ENCODE measurements at places on chromosomes 7 and 10.

- no peak for DNase-seq
These were observed 298.6 kb upstream of the MTPN start for GRCh38 chr7:136275794-136276193.

- DNase-seq = no peak
These were observed 50.5 kb downstream of the MALSU1 start for GRCh38 chr7:23349484-23350157.

- peak; percentile 38 for DNase-seq
These were observed 712.1 kb downstream of the PHTF2 start for GRCh38 chr7:78510580-78511188.

DNA sequence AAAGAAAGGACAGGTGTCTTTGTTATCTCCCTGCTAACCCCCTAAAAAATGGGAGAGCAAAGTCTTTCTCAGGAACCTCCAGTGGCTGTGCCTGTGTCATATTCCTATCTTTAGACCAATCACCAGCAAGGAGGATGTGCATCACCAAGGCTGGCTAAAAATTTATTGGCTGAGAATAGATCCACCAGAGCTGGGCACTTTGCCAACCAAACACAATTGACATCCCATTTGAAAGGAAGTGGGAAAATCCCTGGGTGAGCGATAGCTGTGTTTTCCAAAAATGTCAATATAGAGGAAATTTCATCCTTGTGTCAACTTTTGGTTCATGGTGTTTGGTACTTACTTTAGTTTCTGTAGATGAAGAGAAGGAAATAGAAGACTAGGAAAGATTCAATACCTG is 13.1 kb upstream of the GPR141 start:
- DNase-seq = no peak

DNA sequence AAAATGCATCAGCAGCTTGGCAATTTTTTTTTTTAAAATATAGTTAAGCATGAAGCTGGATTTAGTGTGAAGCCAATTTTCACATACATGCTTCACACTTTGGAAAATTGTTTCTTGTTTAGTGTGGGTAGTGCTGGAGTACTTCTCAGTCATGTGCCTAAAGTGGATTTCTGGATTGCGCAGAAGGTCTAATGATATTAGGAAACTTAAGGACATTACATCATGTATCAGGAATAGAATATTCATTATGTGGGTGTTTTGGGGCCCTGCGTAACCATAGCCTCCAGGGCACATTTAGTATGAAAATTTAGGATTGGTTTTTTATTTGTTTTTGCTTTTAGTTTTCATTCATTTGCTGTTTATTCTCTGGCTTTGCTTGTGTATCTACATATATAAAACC is 28.8 kb upstream of the BNIP3 start:
- DNase-seq = no peak

DNA sequence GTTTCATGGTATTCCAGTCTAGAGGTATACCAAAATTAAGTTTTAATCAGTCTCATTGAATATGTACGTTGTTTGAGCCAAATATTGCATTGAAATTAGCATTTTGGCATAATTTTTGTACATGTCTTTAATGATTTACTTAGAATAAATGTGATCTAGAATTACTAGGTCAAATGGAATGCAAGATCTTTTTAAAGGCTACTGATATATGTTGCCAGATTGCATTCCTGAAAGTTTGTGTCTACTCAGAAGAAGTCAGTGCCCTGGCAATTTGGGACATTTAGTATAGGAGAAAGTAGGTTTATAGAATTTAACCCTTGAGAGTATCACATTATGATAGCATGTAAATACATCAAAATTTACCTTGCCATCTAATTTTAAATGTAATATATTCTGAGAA is 32.4 kb downstream of the KMT2E start:
- no peak for DNase-seq

DNA sequence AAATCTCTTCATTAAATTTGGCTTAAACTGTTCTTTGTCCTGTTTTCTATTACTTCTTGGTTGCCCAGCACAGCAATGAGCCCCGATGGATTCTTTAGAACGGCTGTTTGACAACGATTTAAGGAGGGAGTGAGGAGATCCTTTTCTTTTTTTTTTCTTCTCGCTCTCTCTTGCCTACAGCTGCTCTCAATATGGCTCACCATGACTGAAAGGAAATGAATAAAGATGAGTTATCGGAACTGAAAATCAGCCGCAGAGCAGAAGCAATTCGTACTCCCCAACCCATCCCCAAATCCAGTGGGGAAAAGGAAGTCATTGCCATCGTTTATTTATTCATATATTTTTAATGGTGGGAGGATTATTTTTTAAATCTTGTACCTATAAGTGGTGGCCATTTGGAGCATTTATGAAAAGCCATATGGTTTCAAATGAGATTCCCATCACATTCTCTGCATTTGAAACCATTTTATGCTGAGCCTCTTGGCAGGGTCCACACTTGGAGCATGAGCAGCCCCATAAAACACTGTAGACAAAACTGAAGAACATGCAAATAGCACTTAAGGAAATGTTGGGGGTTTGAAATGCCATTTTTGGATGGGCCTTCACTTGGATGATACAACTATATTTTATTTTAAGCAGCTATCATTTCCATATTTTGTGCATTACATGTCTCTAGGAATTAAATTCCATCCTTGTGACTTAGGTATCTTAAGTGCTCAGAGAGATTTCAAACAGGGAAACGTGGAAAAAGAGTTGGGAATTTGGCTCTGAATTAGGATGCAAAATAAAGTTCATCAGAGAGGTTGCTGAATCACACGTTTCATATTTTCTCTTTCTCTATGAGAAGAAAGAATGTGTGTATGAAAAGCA is 107.7 kb upstream of the FZD1 start:
- DNase-seq = no peak

- no peak for DNase-seq
These were observed 30.7 kb downstream of the ELFN1 start for GRCh38 chr7:1700536-1701333.

GRCh38 chr7:74612015-74612829 is 45.3 kb upstream of the GTF2I start:
- DNase-seq = peak; percentile 31

DNA sequence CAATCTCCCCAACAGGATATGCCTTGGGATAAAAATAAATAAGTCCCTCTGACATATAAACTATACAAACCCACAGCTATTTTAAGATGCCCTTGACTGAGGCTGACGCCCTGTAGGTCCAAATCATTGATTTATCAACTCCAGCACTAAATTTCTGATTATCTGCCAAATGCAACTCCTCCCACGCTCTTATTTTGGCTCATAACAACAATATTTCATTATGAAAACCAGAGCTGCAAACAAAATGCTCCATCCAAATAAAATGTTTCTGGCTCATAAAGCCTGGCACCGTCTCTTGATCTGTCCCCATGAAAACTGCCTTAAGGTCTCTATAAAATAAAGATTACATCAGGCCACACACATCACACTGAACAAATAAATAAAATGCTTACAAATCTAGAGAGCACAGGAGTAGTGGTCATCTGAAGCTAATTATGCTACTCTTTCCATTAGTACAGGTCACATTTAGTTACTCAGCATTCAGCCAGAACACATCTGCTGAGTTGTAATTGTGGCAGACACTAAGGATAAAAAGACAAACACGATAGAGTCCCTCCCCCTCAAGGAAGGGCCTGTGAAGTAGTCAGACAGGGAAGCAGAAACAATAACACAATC is 28.8 kb downstream of the CACUL1 start:
- DNase-seq = no peak

DNA sequence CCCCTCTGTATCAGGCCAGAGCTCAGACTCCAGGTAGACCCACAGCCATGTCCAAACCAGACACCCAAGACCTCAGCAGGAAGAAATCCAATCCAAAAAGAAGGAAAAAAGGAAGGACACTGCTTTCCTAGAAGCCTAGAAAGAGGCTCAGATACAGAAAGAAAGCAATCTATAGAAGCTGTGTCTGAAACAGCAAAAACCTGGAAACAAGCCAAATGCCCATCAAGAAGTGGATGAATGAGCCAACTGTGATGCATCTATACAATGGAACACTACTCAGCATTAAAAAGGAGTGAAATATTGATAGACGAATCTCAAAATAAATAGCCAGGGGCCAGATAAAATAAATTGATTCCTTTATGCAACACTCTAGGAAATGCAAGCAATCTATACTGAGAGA is 31.6 kb downstream of the GRB10 start:
- no peak for DNase-seq

GRCh38 chr10:36602374-36602773 is 523.0 kb upstream of the ANKRD30A start:
- DNase-seq = no peak

DNA sequence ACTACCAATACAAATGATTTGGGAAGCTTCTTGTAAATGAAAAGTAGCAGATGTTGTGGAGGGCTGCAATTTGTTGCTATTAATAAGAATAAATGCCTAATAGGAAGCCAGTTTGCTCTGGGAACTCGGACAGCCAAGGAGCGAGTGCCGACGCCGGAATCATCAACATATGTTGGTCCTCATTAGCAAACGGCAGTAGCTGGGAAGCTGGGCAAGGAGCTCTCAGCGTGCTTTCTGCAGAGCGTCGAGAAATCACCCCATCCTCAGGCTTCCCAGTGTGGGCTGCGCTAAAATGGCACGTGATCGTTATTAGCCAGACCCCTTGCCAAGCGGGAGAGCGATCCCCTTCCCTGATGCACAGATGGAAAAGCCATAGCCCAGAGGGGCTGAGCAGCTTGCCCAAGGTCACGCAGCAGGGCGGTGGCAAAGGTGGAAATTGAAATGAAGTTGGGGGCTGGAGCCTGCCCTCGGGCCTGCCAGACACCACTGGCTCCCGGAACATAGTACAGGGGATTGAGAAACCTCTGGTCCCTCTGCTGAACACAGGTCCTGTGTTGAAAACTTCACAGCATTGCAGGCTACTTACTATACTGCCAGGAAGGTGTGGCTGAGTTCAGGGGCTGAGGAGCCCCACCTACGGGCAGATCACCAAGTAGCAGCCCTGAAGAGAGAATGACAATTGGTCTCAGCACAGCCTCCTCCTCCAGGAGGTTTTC is 326.9 kb downstream of the PLXNA4 start:
- DNase-seq = no peak

DNA sequence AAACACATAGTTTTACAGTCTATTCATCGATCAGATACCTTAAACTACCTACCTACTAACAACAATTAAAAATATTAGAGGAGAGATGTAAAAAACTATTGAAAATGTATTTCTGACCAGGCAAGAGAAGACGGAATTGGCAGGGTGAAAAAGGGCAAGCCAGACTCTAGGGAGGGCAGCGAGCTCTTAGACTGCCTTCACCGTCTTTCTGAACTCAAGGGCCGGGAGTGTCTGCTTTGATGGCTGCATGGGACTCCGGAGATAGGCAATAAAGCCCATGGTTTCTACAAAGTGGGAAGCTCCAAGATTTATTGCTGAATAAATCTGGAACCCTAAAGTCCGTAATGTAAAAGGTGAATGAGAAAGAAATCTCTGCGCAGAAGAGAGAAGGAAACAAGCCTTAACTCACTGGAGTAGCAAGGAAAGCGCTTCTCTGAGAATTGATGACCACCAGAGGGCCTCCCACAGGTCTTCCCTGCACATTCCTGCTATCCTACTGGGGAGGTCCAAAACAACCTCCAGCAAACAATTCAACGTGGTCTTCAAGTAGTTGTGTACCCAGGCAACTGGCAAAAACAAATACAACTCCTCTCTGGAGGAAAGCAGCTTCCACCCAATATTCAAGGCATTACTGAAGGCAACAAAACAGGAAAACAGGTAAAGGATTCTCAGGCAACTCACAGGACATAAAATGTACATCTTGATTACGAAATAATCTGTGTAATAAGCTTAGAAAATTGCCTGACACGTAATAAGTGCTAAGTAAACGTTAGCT is 181.3 kb downstream of the SDK1 start:
- no peak for DNase-seq

DNA sequence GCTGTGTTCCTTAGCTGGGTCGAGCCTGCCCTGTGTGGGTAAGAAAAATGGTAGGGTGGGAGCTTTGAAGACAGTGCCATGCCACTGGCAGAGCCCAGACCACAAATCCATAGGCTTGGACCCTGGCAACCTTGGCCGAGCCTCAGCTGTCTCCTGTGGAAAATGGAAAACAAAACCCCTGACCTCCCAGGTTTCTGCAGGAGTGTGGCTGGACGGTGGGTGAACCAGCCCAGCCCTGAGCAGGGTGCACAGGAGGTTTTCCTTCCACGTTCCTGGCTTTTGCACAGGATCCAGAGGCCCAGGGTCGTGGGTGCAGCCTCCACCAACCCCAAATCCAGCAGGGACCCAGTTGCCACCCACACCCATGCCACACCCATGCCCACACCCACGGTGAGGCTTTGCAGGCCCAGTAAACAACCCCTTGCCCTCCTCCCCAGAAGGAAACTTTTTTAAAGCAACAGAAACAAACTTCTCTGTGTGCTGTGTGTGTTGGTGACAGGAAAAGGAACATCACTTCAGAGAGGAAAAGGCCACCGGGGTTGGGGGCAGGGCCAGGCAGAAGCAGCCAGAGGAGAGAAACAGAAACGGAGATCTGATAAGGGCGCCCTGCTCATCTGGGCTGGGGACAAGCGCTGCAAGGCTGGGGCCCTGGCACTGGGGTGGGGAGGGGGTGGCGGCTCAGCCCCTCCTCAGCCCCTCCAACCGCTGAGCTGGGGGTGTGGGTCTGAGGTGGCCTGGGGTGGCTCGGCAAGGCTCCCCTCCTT is 20.7 kb upstream of the ZMIZ1 start:
- no peak for DNase-seq

- DNase-seq = no peak
These were observed 186.0 kb downstream of the PRKCQ start for GRCh38 chr10:6394084-6394483.

DNA sequence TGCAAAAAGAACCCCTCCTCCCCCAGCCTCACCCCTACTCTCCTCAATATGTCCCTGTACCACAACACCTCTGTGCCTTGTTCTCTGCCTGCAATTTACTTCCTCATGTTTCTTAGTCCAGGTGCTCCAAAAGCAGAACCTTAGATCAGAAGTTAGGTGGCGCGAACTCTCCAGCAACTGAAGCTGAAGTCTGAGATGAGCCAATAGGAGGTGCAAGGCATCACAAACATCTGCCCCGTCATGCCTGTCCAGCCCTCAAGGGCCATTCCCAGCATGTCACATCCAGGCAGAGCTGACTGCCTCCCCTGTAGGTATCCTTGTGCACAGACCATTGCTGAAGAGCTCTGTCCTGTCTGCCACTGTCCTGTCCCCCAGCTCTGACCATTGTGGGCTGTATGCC is 508.8 kb downstream of the GRID1 start:
- no peak for DNase-seq
